ENCODE measurements at places on chromosomes 4 and X.

DNA sequence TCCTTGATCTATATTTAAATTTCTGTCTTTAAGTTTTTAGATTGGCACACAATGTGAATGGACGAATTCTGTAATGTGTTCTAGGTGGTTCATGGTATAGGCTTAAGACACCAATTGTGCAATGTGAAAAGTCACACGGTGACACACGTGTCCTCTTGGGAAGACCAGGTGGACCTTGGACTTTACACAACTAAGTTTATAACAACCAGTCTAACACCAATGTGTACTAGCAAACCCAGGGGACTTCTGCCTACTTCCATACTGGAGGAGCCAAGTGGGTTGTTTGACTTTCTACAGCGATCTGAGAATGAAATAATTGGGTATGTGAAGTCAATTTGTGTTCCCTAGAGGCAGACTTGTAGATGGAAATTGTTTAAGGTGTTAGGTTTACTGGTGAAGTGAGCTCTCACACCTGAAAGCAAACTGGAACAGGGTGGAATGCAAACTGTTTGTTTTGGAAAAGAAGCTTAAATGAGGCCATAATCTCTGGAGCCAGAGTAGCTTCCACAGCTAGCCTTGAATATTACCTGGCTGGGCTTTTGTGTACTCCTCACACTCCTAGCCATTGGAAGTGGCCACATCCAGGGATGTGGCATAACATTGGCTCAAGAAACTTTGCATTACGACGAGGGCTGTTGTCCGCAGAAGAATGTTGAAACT lies 45.9 kb upstream of the WDR1 start:
- no peak for DNase-seq

DNA sequence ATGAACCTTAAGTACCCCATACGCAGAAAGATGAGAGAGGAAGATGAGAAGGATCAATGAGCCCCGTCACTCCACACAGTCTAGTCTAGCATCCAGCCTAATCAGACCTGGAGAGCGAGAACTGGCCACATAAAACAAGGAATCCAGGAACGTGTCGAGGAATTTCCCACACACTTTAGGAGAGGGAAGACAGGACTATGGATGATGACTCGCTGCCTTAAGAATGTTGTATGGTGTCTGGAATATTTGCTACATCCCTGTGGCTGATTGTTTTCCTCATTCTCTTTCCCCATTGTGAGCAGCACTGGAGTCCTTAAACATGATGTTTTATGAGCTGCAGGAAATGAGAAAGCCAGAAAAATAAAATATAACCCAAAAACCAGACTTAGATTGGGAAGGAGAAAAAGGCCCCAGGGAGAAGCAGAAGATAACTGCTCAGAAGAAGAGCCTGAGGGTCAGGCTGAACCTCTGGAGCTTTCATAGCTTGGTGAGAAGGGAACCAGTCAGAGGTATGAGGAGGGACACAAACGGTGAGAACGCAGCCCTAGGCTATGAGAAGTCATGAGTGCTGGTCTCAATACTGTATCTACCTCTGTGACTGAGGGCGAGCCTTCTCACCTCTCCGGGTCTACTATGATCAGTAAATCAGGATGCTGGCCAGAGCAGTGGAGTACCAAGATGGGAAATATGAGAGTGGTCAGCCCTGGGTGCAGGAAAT lies 139.5 kb upstream of the NOCT start:
- DNase-seq: no peak

GRCh38 chr4:61531188-61531587 lies 331.1 kb downstream of the ADGRL3 start:
- DNase-seq: no peak

DNA sequence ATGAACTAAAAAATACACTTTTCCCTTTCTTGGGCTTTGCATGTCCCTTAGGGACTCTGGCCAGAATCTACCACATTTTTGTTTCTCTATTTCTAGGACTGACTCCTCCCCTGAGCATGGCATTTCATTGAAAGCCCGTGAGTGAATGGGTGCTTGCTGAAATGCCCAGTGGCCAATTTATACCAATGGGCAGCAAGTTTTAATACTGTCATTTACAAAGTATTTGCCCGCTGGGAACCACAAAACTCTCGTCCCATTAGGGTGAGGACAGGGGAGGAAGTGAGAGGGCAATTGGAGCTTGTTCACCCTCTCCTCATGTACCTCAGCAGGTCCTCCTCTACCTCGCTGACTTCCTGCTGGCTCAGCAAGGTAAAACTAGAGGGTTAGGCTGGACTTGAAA lies 1.1 kb downstream of the SRPX2 start:
- no peak for DNase-seq

DNA sequence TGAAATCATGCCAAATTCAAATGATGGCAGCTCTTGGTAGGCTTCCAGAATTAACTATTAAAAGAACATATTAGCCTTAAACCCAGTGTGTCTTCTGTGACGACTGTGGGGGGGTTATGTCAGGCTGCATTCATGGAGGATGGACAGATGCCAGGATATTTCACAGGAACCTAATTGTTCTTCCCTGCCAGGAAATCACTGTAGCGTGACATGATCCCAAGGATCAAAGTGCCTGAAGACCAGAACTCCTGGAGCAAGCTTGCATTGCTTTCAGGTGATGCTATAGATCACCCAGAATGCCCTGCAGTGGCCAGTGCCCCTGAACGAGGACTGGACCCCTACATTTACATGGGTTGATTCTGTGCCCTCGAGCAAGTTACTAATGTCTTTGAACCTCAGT lies 1093.0 kb upstream of the TENM3 start:
- DNase-seq: no peak

DNA sequence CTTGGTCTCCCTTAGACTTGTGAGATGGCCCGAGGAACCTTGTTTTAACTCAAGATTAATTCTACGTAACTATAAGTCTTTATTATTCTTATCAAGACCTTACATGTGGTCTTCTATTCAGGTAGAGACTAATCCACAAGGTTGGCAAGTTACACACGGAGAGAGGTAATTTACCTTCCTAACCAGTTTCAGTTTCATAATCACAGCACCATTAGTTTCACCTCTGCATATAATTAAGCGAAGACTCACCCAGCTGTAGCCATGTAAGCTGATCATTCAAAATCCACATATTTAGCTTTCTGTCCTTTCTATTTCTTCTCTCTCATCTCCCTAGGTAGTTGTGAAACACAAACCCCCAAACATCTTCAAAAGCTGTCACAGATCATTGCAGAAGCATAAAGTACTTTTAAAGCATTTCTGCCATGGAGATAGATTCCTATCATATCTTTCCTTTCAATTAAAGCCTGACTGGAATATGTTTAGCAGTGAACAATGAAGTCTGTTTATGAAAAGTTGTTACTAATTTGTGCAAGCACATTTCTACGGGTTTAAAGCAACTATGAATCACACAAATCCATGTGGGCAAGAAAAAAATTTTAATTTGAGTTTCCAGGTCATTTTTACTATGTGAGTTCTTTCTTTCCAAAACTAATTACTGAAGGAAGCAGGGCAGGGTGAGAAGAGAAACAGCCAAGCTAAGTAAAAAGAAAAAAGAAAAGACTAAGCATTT lies 78.5 kb downstream of the BTC start:
- no peak for DNase-seq

DNA sequence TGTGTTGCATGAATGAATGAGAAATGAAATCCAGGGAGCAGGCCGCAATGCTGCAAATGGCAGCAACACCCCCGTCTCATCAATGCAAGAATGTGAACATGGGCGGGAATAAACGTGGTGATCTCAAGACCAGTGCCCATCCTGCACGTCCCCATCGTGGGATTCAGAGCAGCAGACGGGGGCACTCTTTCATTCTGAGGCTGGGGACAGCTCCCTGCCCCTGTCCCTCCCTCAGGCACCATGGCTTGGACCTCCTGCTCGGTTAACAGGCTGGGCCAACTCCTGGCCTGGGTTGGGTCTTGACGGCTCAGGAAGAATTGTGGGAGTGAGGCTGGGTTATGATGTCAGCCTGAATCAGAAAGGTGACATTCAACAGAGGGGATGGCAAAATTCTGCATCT lies 78.9 kb downstream of the NSUN7 start:
- DNase-seq: no peak

- DNase-seq: no peak
Measured at GRCh38 chr4:82240410-82240809, 133.4 kb downstream of the HNRNPD start.

DNA sequence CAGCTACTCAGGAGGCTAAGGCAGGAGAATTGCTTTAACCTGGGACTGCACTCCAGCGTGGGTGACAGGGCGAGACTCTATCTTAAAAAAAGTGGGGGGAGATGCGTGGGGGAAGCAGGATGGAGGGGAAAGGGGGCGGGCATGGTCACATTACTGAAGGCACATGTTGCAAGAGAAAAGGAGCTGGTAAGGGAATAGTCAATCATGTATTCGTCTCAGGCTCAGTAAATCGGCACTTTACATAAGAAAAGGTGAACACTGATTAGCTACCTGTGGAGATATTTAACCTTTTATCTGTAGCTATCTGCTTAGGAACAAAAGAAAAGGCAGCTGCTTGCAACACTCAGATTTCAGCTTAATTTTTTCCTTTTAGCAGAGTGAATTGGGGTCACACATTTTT lies 132.5 kb downstream of the PLS3 start:
- no peak for DNase-seq

All from activated CD8-positive, alpha-beta memory T cell treated with anti-CD3 and anti-CD28 coated beads for 24 hours (primary cell).